Progenitor cell of endocrine pancreas (in vitro differentiated cells): ENCODE measurements at places on chromosomes 7 and 10. TPM values are rescaled to one million over a fixed set of nuclear protein-coding genes. Genes with fewer than 3 reads are reported as not detected.

DNA sequence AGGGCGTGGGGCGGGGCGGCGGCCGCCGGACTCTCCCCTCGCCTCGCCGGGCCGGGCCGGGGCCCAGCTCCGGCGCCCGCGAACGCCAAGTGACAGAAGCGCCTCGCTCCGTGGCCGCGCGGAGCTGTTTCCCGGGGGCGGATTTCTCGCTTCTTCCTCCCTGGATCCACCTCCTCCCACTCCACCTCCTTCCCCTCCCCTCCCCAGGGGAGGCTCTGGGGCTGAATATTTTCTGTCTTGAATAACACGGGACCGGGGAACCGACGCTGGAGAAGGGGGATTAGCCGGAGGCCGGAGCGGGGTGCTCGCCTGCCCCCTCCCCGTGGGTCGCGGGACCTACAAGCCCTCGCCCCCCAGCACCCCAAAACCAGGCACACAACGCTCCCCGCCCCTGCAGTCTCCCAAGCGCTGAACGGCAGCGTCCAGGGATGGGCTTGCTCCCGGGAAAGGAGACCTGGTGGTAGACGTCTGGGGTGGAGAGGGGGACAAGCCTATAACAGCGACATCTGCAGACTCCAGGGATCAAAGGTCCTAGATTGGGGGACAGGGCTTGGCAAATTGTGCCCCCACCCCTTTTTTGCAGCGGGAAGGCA is at the start of gene ARHGAP21:
Gene ARHGAP21, minus strand, starts transcription at position 100 of the 593 bp plus-strand sequence. CDS start 1,988 bp downstream, outside the sequence.
- H3K4me3 ChIP-seq: peak within 1 kb of the TSS; percentile 88
- peaks cover 3% of the 10 kb centered on the region for H3K27me3 ChIP-seq
- peak; percentile 35 for DNase-seq

DNA sequence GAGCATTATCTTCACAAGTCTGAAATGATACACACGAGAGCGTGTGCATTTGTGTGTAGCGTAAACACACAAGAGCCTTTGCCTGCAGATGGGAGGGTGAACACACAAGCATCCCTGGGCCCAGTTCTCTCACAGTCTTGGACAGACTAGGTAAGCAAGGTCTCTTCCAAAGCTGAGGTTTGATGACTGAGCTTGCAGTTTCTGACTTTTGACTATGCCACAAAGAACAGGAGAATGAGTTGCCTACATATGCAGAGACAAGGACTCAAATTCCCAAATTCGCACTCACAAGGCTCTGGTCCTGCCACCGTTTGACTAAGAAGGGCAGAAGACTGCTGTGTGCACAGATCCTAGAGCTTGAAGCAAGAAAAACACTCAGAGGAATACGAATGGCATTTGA is 55.8 kb downstream of the FAM53B start:
- H3K4me3 ChIP-seq: no peak overlapping the region
- H3K36me3 ChIP-seq: peaks cover 2% of the 10 kb centered on the region
- no peaks in the 10 kb centered on the region for H3K27me3 ChIP-seq
- no peak for DNase-seq
- H3K4me1 ChIP-seq: peaks cover under 1% of the 10 kb centered on the region

DNA sequence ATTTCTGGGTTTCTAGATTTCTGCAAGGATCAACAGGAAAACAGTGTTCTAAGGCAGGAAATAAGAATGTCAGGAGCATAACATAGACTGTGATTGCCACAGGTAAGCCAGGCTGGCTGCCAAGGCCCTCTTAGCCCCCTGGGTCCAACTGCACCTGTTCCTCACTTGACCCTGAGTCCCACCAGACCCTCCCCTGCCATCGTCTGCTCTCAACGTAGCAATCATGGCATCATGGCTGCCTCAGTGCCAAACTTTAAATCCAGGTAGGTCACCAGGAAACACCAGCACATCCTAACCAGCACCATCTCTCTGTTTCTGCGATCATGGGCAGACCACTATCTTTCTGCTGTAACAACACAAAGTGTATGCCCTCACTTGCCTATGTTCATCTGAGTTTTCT is 267.2 kb downstream of the PAXIP1 start:
- no peaks in the 10 kb centered on the region for H3K4me1 ChIP-seq
- no peak overlapping the region for H3K27ac ChIP-seq
- H3K36me3 ChIP-seq: no peaks in the 10 kb centered on the region
- DNase-seq: no peak
- H3K27me3 ChIP-seq: peaks cover 20% of the 10 kb centered on the region
- H3K4me3 ChIP-seq: no peak overlapping the region

DNA sequence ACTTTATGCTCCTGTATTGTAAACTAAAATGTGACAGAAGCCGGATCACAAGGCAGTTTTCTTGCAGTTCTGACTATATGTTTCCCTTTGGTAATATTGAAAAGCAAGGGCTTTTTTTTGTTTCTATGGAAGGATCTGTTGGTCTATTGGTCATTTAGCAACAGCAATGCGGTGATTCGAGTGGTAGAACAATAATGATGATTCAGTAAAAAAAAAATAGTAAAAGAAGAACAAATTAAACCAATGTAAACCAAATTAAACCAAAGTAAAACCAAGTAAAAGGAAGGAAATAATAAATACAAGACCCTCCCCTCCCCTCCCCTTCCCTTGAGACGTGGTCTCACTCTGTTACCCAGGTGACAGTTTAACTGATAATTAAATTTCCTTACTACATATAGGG is 17.8 kb upstream of the CCNY start:
- H3K4me3 ChIP-seq: no peak overlapping the region
- no peak for DNase-seq
- peaks cover 36% of the 10 kb centered on the region for H3K36me3 ChIP-seq

- H3K36me3 ChIP-seq: no peaks in the 10 kb centered on the region
- no peak overlapping the region for H3K27ac ChIP-seq
- DNase-seq: no peak
- no peaks in the 10 kb centered on the region for H3K4me1 ChIP-seq
- H3K27me3 ChIP-seq: peaks cover 16% of the 10 kb centered on the region
- no peak overlapping the region for H3K4me3 ChIP-seq
Measured at GRCh38 chr10:129372172-129372571, 94.9 kb upstream of the MGMT start.

GRCh38 chr10:103751667-103752290 is 103.6 kb downstream of the SH3PXD2A start:
- no peak for DNase-seq
- H3K4me3 ChIP-seq: no peak overlapping the region
- H3K27ac ChIP-seq: no peak overlapping the region
- no peaks in the 10 kb centered on the region for H3K36me3 ChIP-seq

GRCh38 chr10:75347186-75347585 is 54.4 kb downstream of the ZNF503 start:
- DNase-seq: no peak
- H3K4me1 ChIP-seq: peaks cover 4% of the 10 kb centered on the region
- no peaks in the 10 kb centered on the region for H3K36me3 ChIP-seq
- no peak overlapping the region for H3K27ac ChIP-seq

GRCh38 chr7:138756591-138757242 is 41.1 kb upstream of the TMEM213 start:
- no peak overlapping the region for H3K27ac ChIP-seq
- no peak for DNase-seq
- peaks cover 4% of the 10 kb centered on the region for H3K27me3 ChIP-seq
- H3K4me1 ChIP-seq: peaks cover 16% of the 10 kb centered on the region
- H3K4me3 ChIP-seq: no peak overlapping the region

DNA sequence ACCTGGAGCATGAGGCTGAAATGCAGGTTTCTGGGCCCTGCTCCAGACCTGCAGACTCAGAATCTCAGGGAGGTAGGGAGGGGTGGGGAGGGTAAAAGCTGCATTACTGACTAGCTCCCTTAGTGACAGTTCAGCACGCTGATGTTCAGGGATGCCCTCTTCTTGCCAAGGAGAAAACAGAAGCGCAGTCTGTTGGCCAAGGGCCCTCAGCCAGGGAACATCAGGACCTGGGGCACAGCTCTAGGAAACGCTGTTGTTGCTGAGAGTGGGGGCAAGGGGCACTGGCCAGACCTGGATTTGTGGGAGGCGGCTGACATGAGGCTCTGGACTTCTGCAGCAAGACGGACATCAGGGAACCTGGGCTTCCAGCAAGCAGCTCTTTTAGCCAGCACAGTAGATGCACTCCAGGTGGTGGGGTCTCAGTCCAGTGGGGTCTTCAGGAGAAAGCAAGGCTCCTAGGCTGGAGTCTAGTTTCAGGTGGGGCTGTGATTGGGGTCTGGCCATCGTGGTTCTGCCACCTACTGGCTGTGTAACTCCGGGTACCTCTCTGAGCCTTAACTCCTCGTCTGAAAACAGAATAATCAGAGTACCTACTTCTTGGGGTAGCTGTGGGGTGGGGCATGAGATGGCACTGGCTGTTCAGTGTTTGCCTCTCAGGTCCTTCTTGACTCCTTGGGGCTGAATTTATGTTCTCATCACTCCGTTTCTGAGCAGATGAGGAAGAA is 72.9 kb upstream of the PRLHR start:
- no peak overlapping the region for H3K27ac ChIP-seq
- no peaks in the 10 kb centered on the region for H3K36me3 ChIP-seq
- no peak overlapping the region for H3K4me3 ChIP-seq
- H3K27me3 ChIP-seq: peaks cover 5% of the 10 kb centered on the region
- no peaks in the 10 kb centered on the region for H3K4me1 ChIP-seq
- no peak for DNase-seq

LRRC61 gene
- 28.1 and 28.3 TPM in 2 replicates for total RNA-seq

AKR1C2 gene
- 7.2 and 12.6 TPM in 2 replicates for total RNA-seq

CLCN1 gene
- total RNA-seq: 0.09 and 0.14 TPM in 2 replicates

CALML3 gene
- not detected in 2 replicates for total RNA-seq

DLX5 gene
- total RNA-seq: 1.7 and 3.8 TPM in 2 replicates

GRCh38 chr10:43226851-43227845 is 39.7 kb downstream of the RASGEF1A start:
- peaks cover 3% of the 10 kb centered on the region for H3K4me1 ChIP-seq
- no peaks in the 10 kb centered on the region for H3K36me3 ChIP-seq

TRIM73 gene
- 10.2 and 11.3 TPM in 2 replicates for total RNA-seq

DNA sequence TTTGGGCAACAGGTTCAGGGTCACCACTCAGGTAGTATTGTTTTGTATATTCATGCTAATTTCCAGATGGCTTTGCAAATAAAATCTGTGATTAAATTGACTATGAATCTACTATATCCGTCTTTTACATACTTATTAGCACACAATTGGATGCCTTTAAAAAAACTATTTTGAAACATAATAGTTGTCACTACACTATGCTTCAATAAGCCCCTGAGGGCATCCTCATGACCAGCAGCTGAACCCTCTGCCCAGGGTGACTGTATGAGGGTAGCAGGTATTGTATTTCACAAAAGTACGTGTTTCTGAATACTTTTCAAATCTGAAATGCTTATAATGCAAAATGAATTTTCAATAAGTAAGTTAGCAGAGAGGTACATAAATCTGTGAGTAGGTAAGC is 97.3 kb downstream of the DNAH11 start:
- no peak overlapping the region for H3K27ac ChIP-seq
- H3K27me3 ChIP-seq: no peaks in the 10 kb centered on the region
- no peak for DNase-seq
- H3K36me3 ChIP-seq: no peaks in the 10 kb centered on the region

VAX1 gene
- not detected in 2 replicates for total RNA-seq

- no peaks in the 10 kb centered on the region for H3K36me3 ChIP-seq
- no peaks in the 10 kb centered on the region for H3K4me1 ChIP-seq
- no peak for DNase-seq
- no peak overlapping the region for H3K4me3 ChIP-seq
Measured at GRCh38 chr10:109464949-109465348, 458.4 kb downstream of the XPNPEP1 start.

DNA sequence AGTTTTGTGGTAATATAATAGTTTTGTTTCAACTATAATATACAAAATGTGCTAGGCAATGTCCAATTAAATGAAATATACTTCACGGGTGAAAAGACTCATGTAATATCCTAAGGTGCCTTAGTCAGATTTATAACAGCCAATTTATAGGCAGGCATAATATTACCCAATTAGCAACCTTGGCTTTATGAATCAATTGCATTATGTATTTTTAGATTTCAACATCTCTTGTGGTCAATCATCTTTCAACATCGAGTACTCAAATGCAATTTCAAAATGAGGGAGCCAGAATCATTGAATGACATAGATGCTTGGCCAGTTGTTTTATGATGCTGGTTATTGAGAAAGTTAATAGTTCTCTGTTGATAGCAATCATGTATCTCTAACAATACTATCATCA is 110.3 kb upstream of the SP8 start:
- no peak for DNase-seq
- H3K27ac ChIP-seq: no peak overlapping the region
- H3K4me1 ChIP-seq: no peaks in the 10 kb centered on the region
- H3K4me3 ChIP-seq: no peak overlapping the region
- no peaks in the 10 kb centered on the region for H3K27me3 ChIP-seq

HOXA1 gene
- total RNA-seq: 27.4 and 31.2 TPM in 2 replicates
